ENCODE measurements at places on chromosomes 2 and 18.
A peak's percentile ranks its signal among the peaks of the same experiment; 100 is the strongest.

DNA sequence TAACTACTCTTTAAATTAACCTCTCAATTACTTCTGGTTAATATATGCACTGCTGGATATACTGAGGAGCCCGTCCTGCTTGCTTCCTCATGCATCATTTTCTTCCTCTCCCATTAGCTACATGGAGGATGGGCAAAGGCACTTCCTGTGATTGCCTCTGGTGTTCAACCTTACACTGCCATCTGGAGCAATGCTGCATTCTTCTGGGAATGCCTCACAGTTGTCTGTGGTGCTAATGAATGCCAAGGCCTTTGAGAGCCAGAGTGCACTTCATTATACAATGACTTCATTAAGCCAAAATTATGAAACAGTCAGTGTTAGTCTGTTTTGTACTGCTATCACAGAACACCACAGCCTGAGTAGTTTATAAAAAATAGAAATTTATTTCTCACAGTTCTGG lies 134.8 kb upstream of the DOCK10 start:
- DNase-seq, result no peak

DNA sequence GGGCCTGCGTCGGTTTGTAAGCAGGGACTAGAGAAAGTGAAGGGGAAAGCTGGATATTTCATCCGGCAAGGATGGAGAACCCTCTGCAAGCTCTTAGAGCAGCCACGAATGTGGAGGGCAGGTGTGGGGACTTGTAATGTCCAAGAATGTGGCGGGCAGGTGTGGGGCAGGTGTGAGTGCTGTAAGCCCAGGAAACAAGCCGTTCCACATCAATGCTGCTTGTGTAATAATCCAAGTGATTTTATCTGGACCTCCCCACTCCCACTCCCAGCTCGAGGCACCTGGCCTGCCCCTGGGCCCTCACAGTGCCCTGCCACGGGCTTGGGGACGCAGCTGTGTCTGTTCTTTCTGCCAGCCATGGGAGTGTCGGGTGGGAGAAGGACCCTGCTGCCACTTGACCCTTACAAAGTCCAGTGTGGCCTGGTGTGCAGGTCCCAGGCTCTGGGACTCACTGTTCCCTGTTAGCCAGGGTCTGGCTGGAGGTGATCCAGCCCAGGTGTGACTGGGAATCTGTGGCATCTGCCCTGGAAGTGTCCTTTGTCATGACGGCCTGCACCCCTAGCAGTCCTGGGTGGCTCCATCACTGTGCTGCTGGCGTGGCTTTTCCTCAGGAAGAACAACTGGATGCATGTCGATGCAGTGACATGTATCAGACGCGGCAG lies 42.8 kb downstream of the SOX11 start:
- DNase-seq, result no peak

DNA sequence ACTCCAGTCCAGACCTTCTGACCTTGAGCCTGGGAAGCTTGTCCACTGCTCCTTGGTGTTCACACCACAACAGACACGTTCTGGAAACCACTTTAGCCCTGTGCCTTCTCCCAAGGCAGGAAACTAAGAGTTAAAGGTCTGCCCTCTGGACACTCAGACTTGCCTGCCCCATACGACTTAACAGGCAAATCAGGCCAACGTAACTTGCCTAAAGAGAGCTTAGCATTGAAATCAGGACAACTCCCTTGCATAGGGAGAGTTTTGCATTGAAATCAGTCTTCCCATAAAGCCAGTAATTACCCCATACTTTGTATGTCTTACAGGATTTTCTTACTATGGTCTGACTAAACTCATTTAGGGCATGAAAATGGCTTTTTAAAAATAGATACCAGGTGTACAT lies 18.5 kb downstream of the NFE2L2 start:
- DNase-seq, result no peak

DNA sequence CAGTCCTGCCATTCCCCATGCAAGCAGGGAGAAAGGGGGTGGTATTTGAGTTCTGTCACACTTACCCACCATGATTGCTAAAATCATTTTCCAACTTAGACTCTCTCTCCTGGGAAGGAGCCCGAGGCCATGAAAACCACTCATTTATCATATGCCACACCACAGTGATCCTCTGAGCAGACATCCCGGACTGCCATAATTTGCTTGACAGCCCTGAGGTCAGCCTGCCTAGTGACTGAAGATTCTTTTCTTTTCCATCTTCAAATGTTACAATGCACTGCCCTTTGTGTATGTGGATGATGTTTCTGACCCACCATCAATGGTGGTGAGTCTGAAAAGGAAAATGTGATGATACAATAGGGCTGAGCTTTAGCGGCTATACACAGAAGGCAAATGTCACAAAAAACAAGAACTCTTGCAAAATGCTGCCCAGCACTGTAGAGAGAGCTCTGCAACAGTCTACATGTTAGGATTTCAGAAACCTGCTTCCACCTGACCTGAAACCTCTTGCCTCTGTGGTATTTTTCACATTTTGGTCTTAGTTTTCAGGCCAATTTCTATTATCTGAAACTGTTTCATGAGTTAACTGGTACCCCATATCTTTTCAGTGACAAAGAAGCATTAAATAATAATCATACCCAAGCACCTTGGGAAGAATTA lies 272.8 kb downstream of the ZNF385B start:
- no peak for DNase-seq

DNA sequence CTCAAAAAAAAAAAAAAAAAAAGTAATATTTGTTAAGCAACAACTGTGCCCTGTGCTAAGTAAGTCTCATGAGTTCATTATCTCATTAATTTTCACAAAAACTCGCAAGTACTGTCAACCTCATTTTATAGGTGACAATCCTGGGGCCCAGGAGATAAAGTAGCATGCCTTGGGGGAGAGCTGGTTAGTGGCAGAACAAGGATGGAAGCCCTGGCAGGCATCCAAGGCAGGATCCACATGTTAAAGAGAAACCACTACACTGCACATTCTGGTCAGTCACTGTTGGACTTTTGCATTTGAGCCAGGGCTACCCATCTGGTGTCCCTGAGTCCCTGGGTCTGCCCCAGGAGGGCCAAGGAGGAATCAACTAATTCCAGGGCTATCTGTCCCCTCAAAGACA lies 54.6 kb downstream of the ZFP36L2 start:
- DNase-seq, result no peak

GRCh38 chr18:24762511-24762910 lies 302.1 kb downstream of the HRH4 start:
- DNase-seq, result no peak

- DNase-seq, result no peak
Observed at GRCh38 chr2:137508739-137509384, 455.4 kb upstream of the HNMT start.

DNA sequence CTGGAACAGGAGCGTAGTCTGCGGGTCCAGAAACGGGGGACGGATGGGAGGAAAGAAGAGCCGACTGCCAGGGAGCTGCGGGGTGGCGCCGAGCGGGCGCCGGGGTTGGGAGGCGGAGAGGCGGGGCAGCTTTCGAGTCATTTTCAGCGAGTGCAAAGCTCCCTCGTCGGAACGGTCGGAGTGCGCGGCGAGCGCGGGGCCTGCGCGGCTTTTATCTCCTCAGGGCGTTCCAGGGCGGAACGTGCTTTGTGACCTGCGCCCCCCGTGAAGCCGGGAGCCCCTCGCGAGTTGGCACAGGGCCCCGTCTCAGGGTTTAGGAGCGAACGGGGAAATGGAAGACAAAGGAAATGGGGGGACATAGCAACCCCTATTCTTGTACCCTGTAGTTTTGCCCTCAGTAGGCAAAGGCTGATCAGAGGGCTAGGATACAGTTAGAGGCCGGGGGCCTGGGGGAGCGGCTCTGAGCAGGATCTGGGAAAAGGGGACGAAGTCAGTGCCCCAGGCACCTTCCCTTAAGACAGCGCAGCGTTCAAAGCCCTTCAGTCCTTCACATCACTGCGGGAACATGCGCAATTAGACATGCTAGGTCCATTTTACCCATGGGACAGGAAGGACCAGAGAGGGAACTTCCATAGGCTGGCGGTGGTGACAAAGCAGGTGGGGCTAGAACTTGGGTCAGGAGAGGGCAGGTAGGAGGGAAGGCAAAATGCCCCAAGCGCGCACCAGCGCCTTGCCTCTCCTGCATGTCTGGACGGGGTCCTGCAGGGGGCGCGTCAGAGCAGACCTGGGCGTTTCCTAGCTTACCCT lies 60.1 kb upstream of the IL1RL1 start:
- peak; percentile 42 for DNase-seq

DNA sequence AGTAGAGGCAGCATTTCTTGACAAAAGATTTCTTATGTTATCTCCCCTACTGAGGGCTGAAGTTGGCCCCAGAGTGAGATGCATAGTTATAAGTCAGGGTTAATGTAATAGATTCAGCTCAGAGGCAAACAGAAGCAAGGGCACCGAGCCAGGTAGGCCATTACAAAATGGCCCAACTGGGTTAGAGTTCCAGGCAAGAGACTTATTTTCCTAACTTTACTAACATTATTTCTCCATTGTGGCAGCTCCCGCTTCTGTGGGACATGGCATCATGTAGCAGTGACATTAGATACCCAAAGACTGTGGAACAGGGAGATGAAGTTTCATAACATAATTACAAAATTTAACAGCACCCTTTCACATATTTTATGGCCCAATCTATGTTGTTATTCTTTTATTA lies 27.1 kb downstream of the TSPYL6 start:
- DNase-seq, result no peak

DNA sequence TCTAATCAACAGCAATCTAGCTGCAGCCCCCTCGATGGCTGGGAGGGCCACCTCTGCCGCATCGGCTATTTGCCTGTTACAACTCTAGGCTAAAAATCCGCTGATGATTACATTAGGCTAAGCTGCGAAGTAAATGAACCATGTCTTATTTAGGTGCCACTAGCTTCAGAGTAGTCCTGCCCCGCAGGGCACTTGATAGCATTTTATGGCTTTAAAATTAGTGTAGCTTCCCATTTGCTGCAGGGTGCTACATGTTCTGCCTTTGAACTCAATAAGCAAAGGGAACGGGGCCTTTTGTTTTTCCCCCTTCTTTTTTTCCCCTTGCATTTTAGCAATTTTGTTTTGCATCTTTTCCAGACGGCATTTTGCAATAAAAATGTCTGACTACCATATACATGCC lies 270.2 kb downstream of the GBX2 start:
- DNase-seq, result no peak

DNA sequence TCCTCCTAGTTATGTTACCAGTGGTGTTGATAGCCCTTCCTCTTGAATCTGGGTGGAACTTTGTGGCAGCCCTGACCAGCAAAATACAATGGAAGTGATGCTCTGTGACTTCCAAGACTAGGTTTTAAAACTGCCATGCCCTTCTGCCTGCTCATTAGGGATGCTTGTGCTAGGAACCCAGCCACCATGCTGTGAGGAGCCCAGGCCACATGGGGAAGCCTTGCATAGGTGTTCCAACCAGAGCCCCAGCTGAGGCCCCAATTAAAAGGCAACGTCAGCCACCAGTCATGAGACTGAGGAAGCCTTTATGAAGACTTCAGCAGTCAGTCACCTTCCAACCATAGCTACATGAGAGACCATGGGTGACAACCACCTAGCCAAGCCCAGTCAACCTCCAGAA lies 14.0 kb upstream of the MAPRE2 start:
- no peak for DNase-seq

- no peak for DNase-seq
Observed at GRCh38 chr2:128996078-128996477, 677.4 kb upstream of the HS6ST1 start.
